ENCODE measurements at places on chromosomes 2 and 18.

GRCh38 chr18:62085756-62086155 is 101.1 kb downstream of the PIGN start:
- DNase-seq: no peak

DNA sequence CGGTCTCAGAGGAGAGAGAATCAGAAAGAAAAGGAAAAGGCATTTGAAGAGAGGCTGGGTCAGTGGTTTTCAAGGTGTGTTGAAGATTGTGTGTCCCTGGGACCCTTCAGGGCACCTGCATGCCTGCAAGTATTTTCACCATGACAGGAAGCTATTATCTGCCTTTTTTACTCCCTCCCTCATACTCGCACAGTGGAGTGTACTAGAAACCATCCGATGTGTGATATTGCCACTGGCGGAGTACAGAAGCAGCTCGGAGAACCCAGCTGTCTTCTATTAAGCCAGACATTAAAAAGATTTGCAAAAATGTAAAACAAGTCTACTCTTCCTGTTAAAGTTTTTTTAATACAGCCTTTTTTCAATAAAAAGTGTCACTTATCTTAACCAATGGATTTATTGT is 33.7 kb upstream of the RFX8 start:
- DNase-seq: no peak

GRCh38 chr2:30382162-30382783 is 64.8 kb upstream of the LCLAT1 start:
- no peak for DNase-seq

DNA sequence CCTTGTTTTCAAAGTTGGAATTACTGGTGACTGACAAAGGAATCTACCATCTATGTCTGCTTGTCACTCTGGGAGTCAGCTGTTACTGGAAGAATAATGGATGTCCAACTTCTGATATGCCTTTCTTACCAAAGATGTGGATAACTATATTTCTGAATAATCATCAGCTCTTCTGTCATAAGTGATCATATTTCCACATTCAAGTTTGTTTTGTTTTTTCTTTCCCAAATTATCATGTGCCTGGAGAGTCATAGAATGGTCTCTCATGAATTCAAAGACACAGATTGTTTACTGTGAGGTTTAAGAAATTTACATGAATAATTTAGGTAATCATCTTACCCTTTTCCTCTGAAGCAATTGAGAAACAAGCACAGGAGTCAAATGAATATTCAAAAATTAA is 986.7 kb upstream of the CDH2 start:
- DNase-seq: no peak

GRCh38 chr2:191679818-191680600 is 2.1 kb downstream of the NABP1 start:
- no peak for DNase-seq

- DNase-seq: no peak
Observed at GRCh38 chr2:174072069-174072468, 106.9 kb upstream of the SP3 start.

GRCh38 chr2:37907501-37908225 is 17.4 kb upstream of the RMDN2 start:
- no peak for DNase-seq

DNA sequence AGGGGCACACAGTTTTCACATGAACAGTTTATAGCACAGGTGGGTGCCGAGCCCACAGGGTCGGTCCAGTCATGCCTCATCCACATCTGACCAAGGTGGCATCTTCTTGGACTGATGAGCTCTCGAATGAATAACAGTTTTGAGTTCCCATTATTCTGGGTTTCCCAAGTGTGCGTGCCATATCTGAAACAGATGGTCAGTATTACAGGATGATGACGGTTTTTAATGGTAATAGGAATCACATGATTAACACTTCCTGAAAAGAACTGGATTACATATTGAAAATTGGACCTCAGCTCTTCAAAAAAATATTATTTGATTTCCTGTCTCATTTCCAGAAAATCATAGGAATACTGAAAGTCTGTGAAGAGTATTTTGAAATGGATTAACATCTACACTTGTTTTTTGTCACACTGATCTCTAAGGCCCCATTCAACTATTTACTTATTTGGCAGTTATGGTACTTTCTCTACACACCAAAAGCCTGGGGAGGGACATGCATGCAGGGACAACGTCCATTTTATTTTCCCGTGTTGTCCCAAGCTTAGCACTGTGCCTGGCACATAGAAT is 22.2 kb upstream of the NAB1 start:
- no peak for DNase-seq

DNA sequence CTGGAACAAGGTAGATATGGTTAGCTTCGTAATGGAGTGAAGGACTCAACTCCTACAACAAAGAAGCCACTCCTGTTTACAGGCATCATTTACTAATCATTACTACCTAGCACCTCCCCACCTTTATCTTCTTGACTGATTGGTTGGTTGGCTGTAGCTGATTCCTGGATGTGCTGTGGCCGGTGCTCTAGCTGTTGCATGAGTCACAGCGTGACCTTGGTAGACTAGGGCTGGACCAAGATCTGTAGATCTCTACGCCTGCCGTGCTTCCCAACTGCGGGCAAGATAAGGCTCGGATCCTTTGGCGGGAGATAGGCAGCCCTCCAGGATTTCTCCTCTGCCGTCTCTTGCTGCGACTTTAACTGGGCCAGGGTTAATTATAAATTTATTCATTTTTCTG is 194.3 kb upstream of the SOX11 start:
- DNase-seq: no peak

DNA sequence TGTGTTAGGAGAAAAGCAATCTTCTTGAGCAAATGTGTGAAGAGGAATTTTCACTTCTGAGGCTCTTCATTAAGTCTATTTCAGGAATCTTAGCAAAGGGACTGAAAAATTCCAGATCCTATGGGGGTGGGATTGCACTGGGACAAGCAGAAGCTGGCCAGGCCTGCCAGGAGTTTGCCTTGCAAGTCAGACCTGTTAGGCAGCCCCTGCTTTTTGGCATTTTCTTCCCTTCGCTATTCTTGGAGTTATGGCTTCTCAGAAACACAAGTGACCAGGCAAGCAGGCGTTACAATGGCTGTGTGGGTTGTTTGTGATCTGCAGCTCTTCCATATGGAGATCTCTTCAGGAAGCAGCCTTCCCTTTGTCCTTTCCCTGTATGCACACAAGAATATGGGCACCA is 8.0 kb upstream of the CCDC85A start:
- DNase-seq: no peak

DNA sequence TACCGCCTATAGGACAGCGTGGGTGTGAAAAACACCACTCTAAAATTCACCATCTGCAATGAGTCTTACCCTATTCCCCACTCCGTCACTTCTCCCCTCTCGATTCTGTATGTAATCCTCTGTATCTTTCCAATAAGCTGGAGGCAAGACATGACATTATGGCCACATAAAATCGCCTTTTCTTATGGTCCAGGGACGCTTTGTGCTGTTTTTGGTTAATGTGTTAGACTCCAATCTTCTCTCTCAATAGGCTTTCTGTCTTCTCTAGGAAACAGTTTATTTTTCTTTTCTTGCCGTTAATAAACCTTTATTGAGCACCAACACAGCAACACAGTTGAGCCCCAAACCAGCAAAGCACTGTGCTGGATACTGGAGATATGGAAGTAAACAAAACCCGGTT is 37.9 kb upstream of the ZCCHC2 start:
- DNase-seq: no peak

DNA sequence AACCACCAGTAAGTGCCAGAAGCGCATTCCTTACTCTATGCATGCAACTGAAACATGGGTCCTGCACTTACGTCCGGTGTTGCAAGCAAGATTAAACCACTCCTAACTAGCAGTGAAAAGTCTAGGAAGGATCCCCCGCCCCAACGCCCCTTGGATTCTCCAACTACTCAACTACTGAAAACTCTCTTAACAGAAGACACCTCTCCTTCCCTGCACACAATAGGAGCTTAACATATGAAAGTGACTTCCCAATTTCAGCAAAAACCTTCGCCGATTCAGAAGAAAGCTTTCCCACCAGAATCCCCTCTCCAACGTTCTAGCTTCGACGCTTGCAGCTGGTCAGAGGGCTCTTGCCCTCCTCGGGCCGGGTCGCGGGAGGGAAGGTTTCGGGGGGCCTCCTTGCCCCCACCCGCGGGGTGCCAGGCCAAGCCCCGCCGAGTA is 578 bp downstream of the IWS1 start:
- DNase-seq: no peak

- DNase-seq: peak; percentile 97
Observed at GRCh38 chr18:36067055-36067957, at the start of gene RPRD1A. RPRD1A (minus strand) TSS chr18:36067559; CDS start chr18:36067404, 155 bp downstream.

DNA sequence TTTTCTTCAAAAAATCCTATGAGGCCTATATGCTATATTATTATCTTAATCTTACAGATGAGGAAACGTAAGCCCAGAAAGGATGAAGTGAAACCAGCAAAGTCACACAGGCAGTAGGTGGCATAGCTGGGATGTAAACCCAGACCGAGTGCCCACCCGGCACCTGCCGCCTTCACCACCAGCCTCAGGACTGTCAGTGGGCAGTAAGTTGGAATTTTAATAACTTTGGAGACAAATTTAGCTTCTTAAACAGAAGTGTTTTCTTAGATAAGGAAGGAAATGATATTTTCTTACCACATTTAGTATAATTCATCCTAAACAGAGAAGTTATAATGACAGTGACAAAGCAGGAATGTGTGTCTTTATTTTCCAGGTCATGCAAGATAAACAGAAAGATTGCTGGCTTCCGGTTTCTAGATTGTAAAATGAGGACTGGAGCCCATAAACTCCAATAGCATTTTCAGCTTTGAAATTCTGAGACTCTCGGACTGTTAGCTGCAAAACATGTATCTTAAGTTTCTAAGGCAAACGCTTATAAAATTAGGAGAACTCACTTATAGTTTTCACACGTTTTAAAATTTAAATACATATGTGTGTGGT is 59.3 kb downstream of the CD8B2 start:
- no peak for DNase-seq

- DNase-seq: no peak
Observed at GRCh38 chr2:241637795-241638660, 535 bp downstream of the ATG4B start.

DNA sequence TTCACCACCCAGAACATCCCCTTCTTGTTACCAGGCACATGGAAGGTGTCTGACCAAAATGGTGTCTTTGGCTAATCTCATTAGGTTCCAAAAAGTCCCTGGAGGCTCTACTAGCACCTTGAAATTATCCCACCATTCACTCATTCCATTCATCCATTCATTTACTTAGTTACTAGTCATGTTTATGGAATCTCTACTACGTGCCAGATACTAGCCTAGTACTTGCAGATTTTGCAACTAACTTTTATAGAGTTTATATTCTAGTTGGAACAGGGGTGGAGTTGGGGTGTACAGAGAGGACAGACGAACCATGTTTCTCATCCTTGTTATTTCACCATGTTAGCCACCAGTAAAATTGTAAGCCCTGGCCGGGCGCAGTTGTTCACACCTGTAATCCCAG is 4.0 kb upstream of the NOP58 start:
- DNase-seq: no peak

DNA sequence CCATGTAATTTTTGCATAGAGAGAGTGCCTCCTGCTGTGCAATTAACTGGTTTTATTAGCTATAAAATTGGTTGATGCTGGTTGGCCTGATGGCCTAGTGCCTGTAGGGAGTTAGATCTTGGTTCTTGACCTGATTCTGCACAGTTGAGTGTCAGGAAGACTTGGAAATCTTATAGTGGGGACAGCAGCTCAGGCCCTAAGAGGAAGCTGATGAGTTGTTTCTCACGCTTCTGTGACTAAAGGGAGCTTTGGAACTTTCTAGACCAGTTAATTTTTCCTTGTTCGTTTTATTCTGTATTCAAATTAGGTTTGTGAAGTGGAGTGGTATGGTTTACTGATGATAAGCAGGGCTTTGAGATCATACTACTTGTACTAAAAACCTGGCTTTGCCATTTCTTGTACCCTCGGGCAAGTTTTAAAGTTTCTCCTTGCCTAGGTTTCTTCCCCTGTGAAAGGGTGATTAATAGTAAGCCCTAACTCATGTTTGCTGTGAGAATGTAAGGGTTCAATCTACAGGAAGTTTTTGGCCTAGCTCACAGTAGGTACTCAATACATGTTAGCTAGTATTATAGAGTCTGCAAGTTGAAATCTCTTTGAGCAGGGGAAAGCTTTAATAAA is 82.1 kb downstream of the MAP3K20 start:
- DNase-seq: no peak

- no peak for DNase-seq
Observed at GRCh38 chr18:63588909-63589308, 1.8 kb downstream of the SERPINB13 start.

DNA sequence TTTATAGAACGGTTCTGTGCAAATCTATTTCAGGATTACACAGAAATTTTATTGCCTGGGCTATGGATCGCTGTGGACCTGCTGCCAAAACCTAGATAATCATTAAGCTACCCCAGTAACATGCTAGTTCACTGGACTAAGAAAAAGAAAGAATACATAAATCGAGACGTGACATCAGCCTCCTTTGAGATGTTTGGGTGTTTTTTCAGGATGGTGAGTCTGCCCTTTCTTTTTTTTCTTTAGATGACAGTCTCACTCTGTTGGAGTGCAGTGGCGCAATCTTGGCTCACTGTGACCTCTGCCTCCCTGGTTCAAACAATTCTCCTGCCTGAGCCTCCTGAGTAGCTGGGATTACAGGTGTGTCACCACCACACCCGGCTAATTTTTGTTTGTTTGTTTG is 52.0 kb downstream of the FHOD3 start:
- DNase-seq: no peak

- no peak for DNase-seq
Observed at GRCh38 chr18:72100465-72101004, 443.6 kb downstream of the CBLN2 start.

DNA sequence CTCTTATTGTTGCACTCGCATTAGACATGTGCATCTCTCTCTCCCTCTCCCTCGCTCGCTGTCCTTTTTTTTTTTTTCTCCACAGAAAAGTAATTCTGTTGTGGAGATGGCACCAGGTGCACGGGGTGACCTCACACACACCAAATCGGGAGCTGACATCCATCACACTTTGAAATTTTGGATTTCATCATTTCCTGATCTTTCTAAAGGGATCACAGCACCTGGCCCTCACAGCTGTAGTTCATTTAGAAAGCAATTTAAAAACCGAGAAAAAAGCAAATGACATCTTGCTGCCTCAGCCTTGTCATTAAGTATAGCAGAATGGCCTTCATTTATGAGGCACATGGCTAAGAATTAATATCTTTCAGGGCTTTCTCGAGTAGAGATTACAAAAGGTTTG is 717.2 kb downstream of the RNF144A start:
- no peak for DNase-seq

DNA sequence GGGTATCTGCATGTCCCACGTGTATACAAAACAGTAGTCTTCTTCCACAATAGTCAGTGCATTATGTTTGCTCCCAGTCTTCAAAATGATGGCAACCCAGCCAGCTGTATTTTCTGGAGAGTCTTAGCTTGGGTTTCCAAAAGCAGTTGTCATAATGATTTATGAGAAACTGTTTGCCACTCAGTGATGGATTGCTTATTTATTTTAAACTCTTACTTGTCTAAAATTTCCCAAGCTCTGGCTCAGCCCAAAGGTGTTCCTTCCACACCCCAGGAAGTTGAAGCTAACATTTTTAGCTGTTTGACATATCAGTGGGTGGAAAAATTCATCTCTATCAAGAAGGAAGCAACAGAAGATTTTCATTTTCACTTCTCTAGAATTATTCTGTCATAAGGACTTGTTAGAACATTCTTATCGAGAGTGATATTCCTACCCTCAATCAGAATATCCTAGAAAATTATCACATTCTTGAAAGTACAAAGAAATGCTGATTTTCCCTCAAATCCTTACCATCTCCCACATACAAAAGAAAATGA is 78.8 kb downstream of the ASAP2 start:
- DNase-seq: no peak
